ENCODE measurements at places on chromosomes 4 and X.
A peak's percentile ranks its signal among the peaks of the same experiment; 100 is the strongest.

GRCh38 chrX:129701624-129702069 is 37.1 kb upstream of the XPNPEP2 start:
- DNase-seq, result no peak

GRCh38 chrX:50838820-50839600 is 25.0 kb upstream of the SHROOM4 start:
- DNase-seq, result no peak

GRCh38 chr4:26288355-26288909 is 32.4 kb upstream of the RBPJ start:
- no peak for DNase-seq

GRCh38 chr4:70945452-70946055 is 43.4 kb downstream of the MOB1B start:
- DNase-seq, result no peak

GRCh38 chr4:139028191-139028661 is 12.6 kb downstream of the NOCT start:
- DNase-seq, result no peak

- DNase-seq, result no peak
These were observed 48.0 kb downstream of the ARAP2 start for GRCh38 chr4:36196145-36196913.

DNA sequence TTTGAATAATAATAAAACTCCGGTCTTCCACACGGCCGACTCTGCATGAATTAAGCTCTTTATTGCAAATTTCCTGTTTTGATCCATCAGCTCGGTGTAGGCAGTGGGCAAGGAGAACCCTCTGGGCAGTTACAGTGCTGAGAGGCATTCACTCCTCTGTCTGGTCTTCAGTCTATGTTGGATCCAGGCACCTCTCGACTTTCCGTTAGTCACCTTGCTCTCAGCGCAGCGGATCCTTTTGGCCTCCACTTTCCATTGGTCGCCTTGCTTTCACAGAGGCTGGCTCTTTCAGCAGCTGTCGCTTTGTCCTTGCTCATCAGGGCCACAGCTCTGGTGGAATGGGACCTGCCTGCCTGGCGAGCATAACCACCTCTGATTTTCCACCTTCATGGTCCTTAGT is 52.9 kb downstream of the TRMT44 start:
- no peak for DNase-seq

DNA sequence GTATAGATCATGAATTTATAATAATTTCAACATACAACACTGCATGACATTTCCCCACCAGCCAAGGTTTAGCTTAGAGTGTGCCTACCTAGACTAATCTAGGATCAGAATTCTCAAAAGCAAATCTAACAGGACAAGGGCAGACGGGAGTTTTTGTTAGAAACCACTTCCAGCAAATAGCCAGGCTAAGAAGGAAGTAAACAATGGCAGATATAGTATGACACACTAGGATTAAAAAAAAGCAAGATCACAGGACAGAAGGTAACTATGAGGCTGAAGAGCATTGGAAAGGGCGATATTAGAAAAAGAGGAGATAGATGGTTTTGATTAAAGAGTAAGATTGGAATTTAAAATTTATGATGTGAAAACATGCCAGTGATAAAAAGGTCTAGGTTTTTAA is 124.8 kb downstream of the LRBA start:
- no peak for DNase-seq

DNA sequence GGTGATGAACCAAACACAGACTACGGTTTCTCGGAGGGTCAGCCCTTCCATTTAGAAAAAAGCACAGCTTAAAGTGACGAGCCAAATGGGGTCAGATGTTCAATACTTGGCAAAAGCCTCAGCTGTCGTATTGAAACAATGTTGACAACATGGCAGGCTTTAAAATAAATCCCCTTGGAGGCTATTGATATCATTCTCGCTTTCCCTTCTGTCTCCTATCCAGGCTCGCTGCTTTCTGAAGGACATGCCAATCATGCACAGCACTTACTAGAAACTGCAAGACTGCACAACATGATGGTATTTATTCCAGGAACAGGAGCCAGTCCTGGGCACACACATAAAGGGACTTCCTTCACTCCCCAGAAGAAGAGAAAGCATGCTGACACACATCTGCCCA is 137.9 kb downstream of the SLC7A11 start:
- DNase-seq, result no peak

GRCh38 chrX:23228454-23228853 is 106.2 kb upstream of the PTCHD1 start:
- no peak for DNase-seq

- DNase-seq, result no peak
These were observed 646.9 kb downstream of the STPG2 start for GRCh38 chr4:97496298-97496873.

GRCh38 chr4:60605646-60606354 is 594.3 kb upstream of the ADGRL3 start:
- DNase-seq, result peak; percentile 46

GRCh38 chr4:153233761-153234371 is 29.6 kb downstream of the TRIM2 start:
- DNase-seq, result peak; percentile 74

DNA sequence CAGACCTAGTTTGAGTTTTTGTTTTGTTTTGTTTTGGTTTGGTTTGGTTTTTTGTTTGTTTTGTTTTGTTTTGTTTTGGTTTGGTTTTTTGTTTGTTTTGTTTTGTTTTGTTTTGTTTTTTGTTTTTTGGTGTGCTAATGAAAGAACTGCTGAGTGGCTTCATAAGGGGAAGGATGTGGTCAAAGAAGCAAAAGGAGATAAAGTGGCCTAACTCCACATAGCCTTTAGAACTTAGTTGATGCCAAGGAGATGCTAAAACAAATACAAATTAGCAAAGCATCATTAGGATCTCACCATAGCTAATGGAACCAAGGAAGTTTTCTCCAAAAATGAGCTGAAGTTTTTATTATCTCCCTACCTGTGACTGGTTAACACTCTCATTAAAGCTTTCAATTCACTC is 44.6 kb upstream of the TMEM164 start:
- DNase-seq, result no peak

- DNase-seq, result peak; percentile 3
These were observed 4.9 kb upstream of the TLR8 start for GRCh38 chrX:12901486-12901885.

DNA sequence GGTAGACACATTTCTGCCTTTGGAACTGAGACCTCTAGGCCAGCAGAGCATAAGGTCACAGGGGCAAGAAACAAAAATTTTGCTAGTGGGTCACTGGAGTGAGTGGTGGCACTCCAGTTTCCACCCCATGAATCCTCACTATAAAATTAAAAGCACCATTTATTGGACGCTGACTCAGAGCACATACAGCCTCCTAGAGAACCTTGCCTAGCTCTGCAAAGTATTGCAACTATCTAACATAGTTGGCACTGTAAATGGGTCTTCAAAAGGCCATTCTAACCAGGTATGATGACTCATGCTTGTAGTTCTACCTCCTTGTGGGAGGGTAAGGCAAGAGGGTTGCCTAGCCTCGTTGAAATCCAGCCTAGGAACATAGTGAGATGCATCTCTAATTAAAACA is 25.1 kb downstream of the RRAGB start:
- DNase-seq, result no peak

- DNase-seq, result no peak
These were observed 584.3 kb upstream of the SMIM31 start for GRCh38 chr4:164169591-164169990.

GRCh38 chrX:38561951-38562719 is 793 bp downstream of the TSPAN7 start:
- DNase-seq, result no peak

DNA sequence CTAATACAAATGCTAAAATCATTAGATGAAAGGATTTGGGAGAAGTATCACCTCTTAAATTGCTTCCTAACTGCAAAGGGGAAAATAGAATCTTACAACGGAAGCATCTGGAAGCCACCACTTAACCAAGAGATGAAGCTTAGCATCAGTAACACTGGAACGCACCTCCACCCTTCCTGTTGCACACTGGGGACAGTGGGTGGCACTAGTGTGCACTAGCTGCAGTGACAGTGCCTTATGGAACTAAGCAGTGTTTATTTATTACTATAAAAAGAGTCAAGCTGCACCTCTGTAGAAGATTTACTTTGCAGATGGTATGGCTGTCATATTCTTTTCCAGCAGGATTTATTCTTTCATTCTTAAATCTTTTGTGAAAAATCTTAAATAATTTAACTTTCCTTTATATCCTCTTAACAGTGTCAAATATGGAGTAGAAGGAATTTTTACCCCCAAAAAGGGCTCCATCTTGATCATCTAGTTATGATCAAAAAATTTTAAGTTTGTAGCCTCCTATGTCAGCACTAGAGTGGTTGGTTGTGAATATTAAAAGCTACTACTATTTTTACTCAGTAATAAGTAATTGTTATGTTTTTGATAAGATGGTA is 76.7 kb downstream of the SCD5 start:
- no peak for DNase-seq

DNA sequence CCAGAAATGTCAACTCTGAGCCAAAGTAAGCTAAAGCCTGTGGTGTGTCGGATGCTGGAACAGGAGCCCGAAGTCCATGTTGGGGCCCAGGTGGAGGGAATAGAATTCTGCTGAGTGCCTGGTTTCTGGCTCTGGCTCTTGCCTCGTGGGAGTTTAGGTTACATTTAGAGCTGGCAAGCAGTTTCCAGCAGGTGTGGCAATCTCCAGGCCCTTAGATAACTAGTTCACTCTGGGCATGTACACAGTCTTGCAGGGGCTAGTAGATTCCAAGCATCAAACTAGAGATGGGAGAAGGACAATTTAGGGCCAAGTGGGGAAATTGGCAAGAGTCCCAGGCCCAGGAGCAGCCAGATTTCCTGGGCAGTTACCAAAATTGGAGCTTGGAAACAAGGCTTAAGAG is 56.3 kb upstream of the STOX2 start:
- no peak for DNase-seq

- DNase-seq, result no peak
These were observed 27.2 kb downstream of the CXCL1 start for GRCh38 chr4:73896416-73896815.

- peak; percentile 92 for DNase-seq
These were observed 38.9 kb downstream of the PRIMPOL start for GRCh38 chr4:184688447-184688846.

- DNase-seq, result no peak
These were observed 115.6 kb upstream of the SPIN4 start for GRCh38 chrX:63466690-63467089.

DNA sequence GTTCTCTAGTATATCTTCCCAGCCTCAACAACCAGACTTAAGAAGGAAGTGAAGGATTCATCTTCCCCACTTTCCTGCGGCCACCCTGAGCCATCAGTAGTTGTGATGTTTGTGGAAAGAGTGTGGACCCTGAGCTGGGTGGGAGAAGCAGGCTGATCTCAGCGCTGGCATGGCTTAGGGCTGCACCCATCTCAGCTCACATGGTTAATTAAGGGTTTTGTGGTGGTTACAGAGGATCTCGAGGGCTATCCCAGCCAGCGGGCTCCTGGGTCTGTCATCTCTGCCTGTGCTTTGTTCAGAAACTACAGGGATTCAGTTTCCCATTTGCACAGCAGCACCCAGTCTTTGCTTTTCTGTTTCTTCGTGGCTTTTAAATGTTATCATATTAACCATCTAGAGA is 163.4 kb downstream of the PTTG2 start:
- DNase-seq, result no peak

Data from amniotic stem cell (primary cell).